RWPE2 (cell line): ENCODE measurements at places on chromosomes 7 and 10.

- no peak for DNase-seq
Measured at GRCh38 chr10:34530778-34531177, 284.3 kb downstream of the PARD3 start.

GRCh38 chr10:69732147-69732825 is 69.4 kb upstream of the COL13A1 start:
- DNase-seq, result no peak

DNA sequence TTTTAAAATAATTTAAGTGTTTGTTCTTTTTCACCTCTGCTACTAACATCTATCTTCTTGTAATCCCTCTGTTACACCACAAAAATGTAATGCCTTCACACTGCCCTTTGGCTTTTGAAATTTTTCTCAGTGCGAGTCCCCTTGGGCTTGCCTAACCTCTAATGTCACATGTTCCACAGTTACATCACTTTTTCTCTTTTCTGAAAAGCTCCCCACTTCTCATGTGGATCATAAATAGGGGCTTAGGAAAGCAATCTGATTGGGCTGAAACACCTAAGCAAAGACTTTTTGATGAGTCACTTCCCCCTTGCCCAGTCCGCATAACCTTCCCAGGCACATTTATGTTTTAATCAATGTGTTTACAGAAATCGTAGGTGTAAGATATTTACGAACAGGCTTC is 288.2 kb downstream of the IPMK start:
- no peak for DNase-seq

- no peak for DNase-seq
Measured at GRCh38 chr7:6640246-6640721, 3.2 kb downstream of the ZNF316 start.

DNA sequence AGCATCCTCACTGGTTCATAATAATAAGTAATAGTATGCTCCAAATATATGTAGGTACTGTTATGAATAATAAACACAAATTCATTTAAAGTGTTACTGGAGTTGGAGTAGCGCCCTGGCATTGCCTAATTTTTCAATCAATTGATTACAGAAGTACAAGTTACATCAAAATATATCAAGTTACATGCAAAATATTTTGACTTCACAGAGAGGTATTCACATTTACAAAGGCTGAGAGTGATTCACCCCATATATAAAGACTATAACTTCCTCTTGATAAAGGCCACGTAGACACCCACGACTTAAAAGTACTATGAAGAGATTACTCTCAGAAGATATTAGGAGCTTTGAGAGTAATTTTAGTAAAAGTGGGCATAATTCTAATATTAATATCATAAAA is 13.6 kb upstream of the COL17A1 start:
- DNase-seq, result no peak

GRCh38 chr10:132987671-132988571 is 45.6 kb upstream of the CFAP46 start:
- DNase-seq, result no peak

DNA sequence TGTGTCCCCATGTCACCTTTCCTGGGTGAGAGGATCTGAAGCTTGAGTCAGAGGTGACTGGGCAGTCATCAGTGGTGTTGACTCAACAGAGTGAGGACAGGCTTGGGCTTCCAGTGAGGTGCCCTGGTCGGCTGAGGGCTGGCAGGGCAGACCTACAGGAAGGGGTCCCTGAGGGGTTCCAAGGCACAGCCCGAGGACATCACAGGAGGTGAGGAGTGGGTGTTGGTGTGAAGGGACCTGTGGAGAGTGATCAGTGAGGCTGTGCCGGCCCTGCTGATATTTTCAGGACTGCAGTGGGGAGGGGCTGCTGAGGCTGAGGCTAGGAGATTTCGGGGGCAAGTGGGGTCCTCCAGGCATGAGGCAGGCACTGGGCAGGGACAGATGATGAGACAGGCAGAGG is 545.5 kb downstream of the TCERG1L start:
- DNase-seq, result no peak

DNA sequence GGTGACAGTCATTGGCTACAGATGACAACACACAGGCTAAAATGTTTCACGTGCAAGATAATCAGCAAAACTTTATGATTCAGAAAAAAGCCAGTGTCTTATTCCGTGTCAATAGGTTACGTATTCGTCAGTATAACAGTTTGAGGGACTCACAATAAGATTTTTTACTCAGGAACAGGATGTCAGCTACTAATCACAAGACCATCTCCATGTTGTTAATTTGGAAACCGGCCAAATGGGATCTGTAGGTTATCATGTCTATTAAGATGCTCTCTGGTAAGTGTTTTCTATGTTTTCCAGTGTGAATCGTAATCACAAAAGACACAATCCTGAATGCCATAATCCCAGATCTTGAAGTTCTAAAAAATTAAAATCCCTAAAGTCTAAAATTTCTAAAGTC is 197.3 kb downstream of the ETV1 start:
- no peak for DNase-seq

DNA sequence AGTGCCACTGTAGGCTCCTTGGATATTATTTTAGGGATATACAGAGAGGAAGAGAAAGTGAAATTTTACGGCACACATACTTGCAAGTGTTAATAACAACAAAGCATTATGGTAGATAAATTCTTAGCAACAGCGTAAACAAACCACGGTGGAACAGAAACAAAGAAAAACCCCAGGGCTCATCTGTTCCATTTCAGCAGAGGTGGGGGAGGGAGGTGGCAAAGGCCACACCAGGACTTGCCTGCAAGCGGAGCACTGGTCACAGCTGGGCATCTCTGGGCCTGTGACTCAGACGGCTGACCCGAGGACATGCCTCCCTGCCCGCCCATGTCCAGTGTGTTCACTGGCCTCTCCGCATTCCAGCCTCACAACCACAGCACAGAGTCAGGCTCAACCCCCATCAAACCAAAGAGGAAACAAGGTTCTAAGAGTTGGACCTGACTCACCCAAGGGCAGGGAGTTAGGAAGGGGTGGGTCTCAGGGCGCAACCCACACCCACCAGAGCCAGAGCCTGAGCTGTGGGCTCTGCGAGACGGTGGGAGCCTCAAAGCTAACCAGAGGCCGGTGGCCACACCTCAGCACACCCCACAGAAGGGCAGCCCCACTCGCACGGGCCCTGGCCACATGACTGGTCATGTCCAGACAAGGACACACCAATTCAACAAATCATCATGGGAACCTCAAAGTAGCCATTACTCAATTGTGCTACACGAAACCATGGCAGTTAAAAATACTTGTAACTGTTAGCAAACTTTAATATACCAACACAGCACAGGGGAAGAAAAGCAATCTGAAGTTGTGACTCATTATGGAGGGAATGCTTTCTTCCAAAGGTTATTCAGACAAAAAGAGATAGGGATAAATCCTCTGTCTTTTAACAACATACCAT is 10.7 kb downstream of the ESYT2 start:
- peak; percentile 97 for DNase-seq

- no peak for DNase-seq
Measured at GRCh38 chr10:65846541-65846940, 1079.3 kb upstream of the LRRTM3 start.

GRCh38 chr7:123761729-123762128 is 12.9 kb upstream of the WASL start:
- DNase-seq, result no peak

DNA sequence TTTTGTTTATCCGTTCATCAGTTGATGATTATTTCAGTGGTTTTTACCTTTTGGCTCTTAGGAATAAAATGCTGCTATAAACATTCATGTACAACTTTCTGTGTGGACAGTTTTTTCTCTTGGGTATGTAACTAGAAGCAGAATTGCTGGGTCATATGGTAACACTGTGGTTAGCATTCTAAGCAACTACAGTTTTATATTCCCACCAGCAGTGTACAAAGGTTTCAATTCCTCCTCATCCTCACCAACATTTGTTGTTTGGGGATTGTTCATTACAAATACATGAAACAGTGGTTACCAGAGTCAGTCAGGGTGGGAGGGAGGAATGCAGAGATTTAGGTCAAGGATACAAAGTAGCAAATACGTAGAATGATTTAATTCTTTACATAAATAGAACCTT is 97.0 kb downstream of the NPSR1 start:
- no peak for DNase-seq

DNA sequence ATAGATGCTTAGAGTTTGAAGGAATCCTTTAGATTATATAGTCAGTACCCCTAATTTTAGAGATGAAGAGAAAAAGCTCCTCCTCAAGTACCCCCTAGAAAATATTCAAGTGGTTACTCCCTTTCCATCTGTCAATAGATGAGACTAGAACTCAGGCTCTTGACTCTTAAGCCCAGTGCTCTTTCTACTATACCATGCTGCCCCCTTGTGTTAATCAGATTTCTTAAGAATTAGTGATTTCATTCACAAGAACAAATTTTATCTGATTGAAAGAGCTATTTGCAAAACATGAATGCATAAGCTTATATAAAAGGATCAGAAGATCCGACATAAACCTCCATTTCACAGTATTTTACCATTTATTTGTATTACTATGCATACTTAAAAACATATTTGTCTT is 179.3 kb downstream of the TFEC start:
- no peak for DNase-seq

DNA sequence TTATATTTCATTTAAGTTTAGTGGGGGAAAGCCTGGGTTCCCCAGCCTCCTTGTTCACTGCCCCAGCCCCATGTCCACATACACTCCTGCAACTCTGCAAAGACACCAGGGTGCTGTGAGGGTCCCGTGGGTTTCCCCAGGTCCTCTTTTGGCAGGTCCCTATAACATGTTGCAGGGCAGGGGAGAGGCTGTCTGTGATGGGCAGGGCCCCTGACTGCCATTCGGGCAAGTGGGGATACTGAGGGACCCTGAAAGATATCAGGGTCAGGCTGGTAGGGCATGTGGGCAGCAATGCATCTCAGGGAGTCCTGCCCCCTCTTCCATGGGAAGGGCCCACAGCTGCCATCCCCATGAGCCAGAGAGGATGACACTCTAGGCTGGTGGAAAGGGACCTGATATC is 28.4 kb downstream of the RASGEF1A start:
- DNase-seq, result peak; percentile 13

DNA sequence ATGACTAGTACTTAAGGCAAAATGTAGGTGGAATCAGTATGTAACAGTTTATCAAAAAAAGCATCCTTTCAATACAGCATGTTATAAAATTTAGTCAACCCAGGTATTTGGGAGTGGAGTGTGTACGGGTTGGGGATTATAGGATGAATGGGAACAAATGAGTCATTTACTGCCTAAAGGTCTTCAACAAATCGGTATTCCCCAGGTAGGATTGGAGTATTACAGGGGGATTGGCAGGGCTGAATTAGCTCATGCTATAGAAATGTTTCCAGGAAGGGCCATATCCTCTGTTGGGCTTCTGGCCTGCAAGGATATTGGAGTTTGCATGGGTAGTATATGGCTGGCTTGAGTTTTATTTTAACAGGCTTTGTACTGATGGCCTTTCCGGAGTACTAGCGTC is 723.7 kb downstream of the SORCS1 start:
- peak; percentile 57 for DNase-seq

DNA sequence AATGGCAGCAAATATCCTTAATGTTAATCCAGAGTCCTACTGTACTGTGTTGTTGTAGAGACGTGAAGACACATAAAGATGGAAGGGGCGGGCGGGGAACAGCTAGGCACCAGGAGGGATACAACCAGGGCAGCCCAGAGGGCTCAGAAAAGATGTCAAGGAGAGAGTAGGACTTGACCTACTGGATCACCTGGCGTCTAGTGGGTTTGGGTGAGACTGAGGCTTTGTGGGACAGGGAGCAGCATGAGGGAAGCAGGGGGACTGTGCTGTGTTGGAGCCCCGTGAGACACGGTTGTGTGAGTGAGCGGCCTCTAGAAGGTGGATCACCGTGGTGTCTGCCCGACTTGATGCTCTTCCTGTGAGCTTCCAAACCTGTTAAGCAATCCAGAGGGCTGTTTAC is 68.0 kb downstream of the PTPRE start:
- no peak for DNase-seq

DNA sequence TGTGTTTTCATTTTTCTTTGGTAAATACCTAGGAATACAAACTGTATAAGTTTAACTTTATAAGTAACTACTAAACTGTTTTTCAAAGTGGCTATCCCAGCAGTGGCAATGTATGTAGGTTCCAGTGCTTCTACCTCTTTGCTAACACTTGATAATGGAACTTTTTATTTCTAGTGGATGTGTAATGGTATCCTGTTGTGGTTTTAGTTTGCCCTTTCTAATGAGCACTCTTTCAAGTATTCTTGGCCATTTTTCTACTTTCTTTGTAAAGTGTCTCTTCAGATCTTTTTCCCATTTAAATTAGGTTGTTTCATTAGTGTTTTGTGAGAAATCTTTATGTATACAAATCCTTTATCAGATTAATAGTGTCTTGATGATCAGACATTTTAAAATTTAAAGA is 4.6 kb downstream of the KIF20B start:
- no peak for DNase-seq

DNA sequence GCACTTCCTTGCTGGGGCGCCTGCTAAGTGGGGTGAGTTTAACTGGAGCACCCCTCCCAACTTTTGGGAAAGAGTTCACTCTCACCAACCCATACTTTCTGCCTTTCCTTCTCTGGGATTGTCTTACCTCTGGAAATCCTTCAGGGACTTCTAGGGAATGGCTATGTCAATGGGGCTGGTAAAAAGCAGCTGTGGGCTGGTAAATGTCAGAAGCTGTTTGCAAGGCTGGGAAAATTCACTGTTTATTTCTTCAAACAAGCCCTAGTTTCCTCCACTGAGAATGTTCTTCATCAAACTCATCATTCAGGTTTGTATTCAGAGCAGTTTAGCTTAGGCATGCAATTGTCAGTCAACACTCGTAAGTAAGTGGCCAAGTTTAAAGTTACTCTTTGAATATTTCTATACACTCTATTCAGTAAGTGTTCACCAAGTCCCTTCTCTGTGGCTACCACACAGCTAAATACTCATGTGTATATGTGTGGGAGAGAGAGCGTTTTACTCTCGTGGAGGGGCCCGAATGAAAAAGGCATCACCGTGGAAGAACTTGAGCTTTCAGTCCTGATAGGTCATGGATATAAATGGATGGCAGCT is 654.8 kb downstream of the LRMDA start:
- no peak for DNase-seq

- DNase-seq, result no peak
Measured at GRCh38 chr10:51079331-51079730, 5.0 kb downstream of the PRKG1 start.

DNA sequence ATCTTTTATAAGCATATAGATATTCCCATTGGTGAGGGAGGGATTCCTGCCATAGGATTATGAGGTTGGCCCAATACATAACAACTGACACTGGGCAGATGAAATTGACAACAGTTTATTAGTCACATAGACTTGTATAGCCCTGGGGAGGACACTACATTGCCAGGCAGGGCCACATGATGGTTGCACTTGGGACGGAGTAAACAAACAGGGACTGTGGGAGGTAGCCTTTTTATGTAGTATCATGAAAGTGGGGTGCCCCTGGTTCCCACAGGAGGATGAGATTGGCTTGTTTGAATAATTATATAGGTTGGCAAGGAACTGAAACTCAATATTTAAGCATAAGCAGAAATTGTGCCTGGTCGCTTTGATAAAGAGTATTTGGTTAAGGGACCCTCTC is 23.5 kb downstream of the TRIM24 start:
- DNase-seq, result no peak

- peak; percentile 11 for DNase-seq
Measured at GRCh38 chr10:11658801-11659368, 47.4 kb upstream of the USP6NL start.

GRCh38 chr10:16458166-16458955 is 21.6 kb downstream of the PTER start:
- DNase-seq, result no peak

GRCh38 chr10:13891128-13892000 is 304.6 kb downstream of the PRPF18 start:
- no peak for DNase-seq

GRCh38 chr7:113246738-113247137 is 128.4 kb upstream of the SMIM30 start:
- no peak for DNase-seq
